NCI-H446 (cell line): ENCODE measurements at places on chromosomes 16 and 17.

DNA sequence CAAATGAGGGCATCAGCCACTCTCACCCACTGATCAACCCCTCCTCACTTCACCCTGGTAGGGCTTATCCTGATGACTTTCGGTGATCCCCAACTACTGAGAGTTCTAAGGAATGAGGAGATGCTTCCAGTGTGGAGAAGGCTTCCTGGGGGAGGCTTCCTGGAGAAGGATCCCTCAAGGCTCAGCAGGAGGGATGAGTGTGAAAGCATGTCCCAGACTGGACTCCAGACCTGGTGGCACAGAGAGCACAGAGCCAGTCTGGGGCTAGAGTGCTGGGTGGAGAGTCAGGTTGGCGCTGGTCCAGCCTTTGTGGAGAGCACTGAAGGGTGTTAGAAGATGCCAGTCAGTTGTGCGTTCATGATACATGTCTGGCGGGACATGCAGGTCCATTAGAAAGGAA lies 53.7 kb downstream of the PLD6 start:
- peak; percentile 20 for DNase-seq

DNA sequence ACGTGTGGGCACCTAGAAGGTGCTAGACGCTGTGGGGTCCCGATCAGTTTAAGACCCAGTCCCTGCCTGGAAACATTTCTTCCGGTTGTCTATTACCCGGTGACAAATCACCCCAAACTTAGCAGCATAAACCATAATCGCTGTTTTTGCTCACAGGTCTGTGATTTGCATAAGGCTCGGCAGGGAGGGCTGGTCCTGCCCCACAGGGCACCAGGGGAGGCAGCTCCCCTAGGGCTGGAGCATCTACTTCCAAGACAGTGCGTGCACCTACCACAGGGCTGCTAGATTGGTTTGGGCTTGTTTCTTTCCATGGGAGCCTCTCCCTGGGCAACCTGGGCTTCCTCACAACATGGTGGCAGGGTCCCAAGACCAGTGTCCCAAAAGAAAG lies 214.5 kb upstream of the CIBAR2 start:
- DNase-seq: no peak

DNA sequence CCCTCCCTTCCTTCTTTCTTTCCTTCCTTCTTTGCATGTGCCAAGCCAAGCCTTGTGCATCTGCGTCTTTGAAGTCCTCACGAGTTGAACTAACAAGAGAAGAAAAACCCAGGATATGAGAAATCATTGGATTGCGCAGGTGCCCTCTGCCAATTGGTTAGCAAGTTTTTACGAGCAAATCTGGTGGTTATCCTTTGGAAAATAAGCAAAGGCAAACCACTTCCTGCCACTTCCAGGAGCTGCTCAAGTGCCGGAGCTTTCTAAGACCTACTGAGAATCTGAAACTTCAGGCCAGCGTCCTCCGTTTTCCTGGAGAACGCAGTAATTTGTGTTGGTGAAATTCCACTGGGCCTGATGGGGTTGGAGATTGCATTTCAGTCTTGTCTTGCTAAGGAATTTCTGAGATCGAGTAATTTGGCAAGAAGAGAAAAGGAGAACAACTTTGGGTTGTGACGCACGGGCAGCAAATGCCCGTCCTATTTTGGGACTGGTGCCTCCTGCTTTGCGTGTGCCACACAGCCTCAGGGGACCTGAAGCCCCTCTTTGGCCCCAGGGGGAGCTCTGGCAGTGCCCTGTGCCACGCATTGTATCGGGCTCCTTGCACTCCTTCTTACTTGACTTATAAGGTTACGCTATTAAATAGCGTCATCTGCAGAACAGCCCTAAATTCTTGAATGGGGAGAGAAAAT lies 56.4 kb downstream of the CMIP start:
- DNase-seq: no peak

DNA sequence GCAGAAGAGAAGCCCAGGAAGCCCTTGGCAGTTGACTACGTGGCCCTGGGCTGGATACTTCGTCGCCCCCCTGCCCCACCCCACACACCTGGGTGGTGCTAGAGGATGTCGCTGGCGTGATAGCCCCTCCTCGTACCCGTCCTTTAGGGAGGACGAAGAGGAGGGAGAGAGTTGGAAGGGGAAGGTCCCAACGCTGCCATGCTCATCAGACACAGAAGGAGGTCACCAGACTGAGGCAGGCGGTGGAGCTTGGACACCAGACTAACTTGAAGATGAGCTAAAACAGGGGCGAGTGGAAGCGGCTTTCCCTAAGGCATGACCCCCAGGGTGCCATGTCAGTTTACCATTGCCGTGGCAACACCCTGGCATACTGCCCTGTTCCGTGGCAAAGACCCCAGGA lies 11.0 kb downstream of the AIPL1 start:
- DNase-seq: no peak

- no peak for DNase-seq
Observed at GRCh38 chr16:88685156-88686061, 898 bp downstream of the SNAI3 start.

DNA sequence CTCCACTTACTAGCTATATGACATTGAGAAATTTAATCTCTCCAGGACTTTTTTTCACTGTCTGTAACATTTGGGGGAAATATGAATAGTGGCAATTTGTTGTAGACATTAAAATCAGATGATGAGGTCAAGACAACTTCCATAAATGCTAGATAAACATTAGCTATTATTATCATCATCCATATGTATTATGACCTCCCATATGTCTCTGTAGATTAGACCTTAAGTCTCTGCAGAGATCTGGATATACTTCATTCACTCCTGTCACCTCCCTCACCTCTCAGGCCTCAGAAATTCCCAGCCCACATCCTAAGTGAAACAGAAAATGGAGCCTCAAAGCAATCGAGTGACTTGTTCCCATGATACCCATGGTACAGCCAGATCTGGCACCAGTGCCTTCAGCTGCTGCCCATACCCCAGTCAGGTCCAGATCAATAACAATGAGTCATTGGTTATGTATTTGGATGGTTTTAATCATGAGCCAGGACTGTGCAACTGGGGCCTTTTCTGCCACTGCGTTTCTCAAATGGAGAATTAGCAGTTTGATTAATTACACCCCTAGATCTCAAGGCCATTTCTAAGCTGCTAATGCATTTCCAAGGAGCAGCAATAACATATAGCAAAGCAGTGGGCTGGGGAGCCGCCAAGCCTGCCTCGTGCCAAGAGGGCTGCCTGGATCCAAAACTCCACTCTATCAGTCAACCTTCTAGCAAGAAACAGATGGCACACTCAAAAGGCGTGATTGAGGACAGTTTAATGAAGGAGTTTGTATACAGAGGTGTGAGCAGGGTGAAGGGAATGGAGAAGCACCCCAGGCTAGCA lies 2.6 kb upstream of the FDXR start:
- peak; percentile 85 for DNase-seq

- no peak for DNase-seq
Observed at GRCh38 chr16:85762970-85763369, 12.1 kb upstream of the C16orf74 start.

GRCh38 chr17:67289181-67289876 lies 44.3 kb upstream of the HELZ start:
- DNase-seq: peak; percentile 90

DNA sequence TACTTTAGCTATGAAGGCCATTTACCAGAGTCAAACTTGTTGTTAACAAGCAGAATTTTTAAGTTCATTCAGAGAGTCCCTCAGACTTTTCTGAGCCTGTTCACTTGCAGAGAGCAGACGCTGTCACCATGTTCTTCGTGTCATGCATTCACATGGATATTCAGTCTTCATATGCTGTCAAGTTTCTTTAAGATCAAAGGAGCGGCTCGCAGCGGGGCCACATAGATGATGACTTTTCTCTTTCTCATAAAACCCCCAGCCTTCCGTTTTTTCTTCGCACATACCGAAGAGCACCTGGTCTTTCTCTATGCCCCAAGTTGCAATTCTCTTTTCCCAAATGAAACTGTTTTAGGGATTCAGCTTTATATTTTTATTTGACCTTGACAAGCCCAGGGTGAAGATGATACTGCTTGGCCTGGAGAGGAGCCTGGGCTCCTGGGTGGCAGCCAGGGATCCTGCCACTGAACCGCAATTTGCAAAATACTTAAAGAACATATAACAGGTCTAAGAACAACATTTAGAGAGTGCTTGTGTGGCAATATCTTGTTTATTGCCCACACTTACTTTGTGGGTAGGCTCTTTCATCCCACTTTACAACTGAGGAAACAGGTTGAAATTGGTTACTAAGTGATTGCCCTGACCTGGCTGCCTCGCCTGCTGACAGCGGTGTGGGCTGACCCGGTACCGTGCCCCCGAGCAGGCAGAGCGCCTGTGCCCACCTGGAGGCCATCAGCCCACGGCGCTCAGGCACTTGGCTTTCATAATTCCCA lies 22.9 kb downstream of the SEC14L1 start:
- DNase-seq: no peak

DNA sequence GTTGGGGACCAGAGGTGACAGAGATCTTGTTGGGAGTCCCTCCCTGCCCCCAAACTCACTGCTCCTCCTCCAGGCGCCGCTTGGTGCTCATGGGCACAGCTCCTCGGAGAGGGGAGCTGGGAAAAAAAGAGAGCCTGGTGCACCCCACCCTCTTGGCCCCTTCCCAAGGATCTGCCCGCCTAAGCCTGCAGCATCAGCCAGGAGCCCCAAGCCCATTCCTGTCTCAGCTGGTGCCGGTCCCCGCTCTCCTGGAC lies 400 bp downstream of the HCFC1R1 start:
- DNase-seq: peak; percentile 70

- no peak for DNase-seq
Observed at GRCh38 chr16:66858740-66859396, 14.7 kb downstream of the CA7 start.

GRCh38 chr17:28372203-28372944 lies 880 bp downstream of the SARM1 start:
- no peak for DNase-seq

DNA sequence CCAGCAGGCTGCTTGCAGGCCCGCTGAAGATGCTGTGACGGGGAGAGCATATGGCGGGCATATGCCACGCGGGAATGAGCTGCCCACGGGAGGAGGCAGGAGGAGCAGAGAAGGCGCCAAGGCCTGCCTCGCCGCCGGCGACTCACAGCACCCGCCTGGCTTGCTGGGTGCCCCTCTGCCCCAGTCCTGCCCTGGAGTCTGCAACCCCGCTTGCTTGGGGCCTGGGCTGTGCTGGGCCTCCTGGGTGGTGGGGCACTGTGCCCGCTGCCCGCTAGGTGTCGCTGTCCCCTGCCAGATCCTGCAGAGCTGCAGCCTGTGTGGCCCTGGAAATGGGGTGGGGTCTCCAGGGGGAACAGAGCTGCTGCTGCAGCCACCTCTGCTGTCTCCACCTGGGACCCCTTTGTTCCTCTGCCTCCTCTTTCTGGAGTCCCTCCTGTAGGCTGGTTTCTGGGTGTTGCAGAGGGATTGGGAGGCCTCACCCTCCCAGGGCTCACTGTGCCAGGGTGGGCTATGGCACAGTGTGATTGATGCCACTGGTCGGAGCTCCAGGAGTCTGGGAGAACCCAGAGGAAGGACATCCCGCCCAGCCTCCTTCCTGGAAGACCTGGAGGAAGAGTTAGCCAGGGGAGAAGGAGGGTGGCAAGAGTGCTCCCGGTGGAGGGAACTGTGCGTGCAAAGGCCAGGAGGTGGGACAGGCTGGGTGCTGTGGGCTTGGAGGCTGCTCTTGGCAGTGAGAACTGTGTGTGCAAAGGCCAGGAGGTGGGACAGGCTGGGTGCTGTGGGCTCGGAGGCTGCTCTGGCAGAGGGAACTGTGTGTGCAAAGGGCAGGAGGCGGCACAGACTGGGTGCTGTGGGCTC lies 141.0 kb upstream of the CIBAR2 start:
- no peak for DNase-seq

DNA sequence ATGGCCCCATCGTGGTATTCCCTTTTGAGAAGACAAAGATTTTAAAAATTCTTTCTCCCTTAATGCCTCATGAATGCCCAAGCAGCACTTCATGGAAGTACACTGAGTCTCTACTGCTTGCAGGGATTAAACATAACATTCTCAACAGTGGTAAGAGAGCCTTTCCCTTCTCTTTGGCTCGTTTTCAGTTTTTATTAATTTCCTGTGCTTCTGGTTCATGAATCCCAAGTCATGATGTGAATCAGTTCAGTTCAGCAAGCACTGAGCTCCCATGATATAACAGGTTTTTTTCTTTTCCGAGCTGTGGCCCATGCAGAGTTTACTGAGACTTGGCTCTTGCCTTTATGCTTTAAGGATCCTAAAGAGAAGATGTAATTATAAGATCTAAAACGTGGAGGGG lies 175.3 kb downstream of the WWOX start:
- DNase-seq: no peak

- DNase-seq: no peak
Observed at GRCh38 chr17:66467766-66468165, 165.4 kb downstream of the PRKCA start.

DNA sequence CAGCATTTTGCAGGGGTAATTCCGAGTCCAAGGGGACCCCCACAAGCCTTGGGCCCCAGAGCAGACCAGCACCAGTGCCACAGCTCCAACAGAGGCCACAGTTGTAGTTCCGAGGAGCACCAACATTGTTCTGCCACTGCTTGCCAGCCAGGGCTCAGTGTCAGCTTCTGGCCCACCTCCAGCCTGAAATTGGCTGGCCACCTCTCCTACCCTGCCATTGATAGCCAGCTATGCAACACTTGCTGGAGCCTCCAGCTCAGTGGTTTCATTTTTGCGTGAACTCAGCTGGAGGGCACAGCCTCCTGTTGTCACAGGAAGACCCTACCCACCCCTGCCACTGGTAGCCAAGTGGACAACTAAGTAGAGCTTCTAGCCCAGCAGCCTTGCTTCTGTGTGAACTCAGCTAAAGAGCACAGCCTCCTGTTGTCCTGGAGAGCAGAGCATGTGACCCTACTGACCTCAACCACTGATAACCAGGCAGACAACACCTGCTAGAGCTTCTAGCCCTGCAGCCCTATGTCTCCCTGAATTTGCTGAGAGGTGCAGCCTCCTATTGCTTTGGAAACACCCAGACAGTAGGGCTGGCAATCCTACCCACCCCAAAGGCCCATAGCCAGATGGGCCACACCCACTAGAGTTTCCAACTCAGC lies 24.9 kb downstream of the HYDIN start:
- no peak for DNase-seq

GRCh38 chr16:12515746-12516145 lies 287.9 kb downstream of the CPPED1 start:
- DNase-seq: no peak

- no peak for DNase-seq
Observed at GRCh38 chr17:41965694-41966462, 717 bp upstream of the CNP start.
